ENCODE measurements at places on chromosomes 12 and 14.
A peak's percentile ranks its signal among the peaks of the same experiment; 100 is the strongest.

DNA sequence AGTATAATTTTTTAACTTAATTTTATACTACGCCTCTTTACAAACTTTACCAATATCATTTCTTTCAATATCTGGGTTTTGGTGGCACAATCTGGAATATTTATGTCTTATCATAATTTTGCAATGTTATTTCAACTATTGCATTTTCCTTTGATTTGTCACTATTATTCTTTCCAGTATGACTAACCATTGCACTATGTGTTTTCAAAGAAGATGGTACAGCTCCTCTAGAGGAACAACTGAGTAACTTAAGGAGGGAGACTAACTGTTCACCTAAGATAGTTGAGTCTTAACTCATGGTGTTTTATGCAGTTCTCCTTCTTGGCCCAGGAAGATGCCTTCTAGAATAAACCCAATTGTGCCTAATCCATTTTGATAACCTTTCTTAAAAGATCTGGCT lies 60.5 kb upstream of the KIF21A start:
- no peak for DNase-seq

DNA sequence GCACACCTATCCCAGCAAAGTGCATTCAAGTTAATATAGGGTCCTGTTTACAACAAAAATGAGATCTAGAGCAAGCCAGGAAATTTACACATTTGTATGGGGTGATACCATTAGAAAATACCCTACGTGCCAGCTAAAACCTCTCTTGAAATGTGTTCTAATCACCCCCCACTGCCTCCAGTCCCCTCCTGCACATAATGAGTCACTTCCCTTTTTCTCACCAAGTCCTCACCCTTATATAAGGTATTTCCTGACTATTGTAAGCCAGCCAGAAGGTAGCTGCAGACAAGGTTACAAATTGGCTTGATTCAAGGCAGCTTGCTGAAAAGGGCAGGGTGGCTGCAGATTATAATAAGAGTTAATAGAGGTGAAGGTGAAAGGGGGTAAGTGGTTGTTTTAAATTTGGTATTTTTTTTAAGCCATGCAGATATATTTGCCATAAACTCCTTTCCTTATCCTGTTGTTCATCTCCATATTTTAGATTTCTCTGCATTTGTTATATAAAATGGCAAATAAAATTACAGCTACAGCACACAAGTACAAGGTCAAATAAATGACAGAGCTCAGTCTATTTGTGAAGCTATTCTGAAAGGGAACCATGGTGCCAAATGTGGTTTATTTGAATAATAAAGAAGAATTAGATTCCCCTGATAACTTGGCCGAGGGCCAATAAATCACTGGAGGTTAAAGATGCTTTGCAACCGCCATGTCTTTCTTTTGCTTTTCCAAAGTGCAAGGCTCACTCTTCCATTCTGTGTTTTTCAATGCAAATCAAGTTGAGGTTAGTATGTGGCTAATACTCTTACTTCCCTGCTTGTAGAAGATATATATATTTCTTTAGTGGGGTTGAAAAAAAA lies 385.9 kb downstream of the EGLN3 start:
- DNase-seq = peak; percentile 34

DNA sequence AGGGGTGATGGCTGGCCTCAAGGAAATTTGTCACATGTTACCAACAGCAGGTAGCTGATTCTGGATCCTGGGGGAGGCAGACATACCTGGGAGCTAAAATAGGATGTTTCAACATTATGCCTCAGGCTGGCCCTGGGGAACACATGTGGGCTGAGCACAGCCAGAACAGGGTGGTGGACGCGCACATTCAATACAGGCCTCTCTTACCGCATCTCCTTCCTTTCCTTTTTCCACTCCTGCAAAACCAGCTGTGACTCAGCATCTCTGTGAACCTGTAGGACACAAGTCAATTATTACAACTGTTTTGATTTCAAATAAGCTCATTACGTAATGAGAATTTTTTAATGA lies 61.0 kb downstream of the NT5DC3 start:
- no peak for DNase-seq

GRCh38 chr14:50027816-50028215 lies 88.6 kb downstream of the VCPKMT start:
- no peak for DNase-seq

- DNase-seq = no peak
These were observed 250.6 kb downstream of the AEBP2 start for GRCh38 chr12:19689801-19690472.

GRCh38 chr12:69284131-69284530 lies 44.8 kb downstream of the CPSF6 start:
- peak; percentile 29 for DNase-seq

DNA sequence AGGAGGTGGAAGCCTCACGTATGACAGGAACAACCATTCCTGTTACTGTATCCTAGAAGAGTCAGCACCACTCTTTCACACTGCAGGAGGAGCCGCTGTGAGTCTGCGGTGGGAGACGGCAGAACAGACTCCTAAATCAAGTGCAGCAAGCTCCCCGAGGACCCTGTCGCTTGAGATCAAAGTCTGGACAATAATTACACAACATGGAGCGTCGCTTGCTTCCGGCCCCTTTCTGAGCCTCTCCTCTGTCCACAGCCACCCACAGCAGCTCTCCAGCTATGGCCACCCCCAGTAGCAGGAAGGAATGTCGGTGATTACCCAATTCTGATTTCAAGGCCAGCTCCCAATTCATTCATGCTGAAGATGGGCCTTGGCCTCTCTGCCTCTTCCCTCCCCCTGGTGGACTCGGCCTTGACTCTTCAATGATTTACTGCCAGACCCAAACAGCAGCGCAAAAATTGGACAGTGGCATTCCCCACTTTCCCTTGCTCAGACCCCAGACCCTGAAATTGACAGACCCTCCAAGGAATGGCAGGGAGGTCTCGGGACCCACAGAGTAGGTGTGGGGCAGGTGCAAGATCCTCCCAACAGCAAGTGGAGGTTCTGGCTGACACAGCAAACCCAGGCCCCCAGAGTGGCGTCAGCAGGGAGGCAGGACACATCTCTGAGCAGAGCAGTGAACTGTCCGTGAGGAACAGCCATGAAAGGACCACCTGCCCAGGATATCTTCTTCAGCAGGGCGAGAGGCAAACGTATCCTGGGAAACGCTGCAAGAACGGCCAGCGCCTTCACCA lies 272.7 kb upstream of the DIO3 start:
- no peak for DNase-seq

- no peak for DNase-seq
These were observed 814.5 kb downstream of the RPS29 start for GRCh38 chr14:48771717-48772116.

GRCh38 chr12:125128439-125129178 lies 63.4 kb downstream of the AACS start:
- DNase-seq = no peak

GRCh38 chr12:77058740-77059139 lies 6.6 kb downstream of the E2F7 start:
- DNase-seq = no peak

- DNase-seq = no peak
These were observed 137.4 kb upstream of the RPL10L start for GRCh38 chr14:46788994-46789393.

DNA sequence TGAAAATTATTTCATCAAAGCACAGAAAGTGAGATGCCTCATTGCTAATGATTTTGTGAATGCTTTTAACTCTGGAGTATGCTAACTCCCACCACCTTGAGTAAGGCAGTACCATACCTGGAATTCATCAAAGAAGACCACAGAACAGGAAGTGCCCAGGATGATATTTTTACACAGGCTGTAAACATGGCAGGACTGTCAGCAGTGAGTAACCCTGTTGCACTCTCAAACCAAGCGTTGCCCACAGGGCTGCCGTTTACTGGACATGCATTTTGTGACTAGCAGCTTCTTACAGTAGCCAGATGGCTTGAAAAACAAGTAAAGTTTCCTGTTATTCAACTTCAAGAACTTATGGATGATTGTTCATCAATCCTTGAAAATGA lies 42.4 kb downstream of the RALGAPA1 start:
- DNase-seq = peak; percentile 38

GRCh38 chr12:121224591-121224990 lies 14.7 kb downstream of the P2RX4 start:
- DNase-seq = peak; percentile 76

- no peak for DNase-seq
These were observed 8.9 kb downstream of the TGFB3 start for GRCh38 chr14:75972801-75973421.

- DNase-seq = no peak
These were observed 3.2 kb upstream of the HDAC7 start for GRCh38 chr12:47822863-47823262.

GRCh38 chr14:20848316-20848954 lies 42.8 kb upstream of the RNASE3 start:
- no peak for DNase-seq

DNA sequence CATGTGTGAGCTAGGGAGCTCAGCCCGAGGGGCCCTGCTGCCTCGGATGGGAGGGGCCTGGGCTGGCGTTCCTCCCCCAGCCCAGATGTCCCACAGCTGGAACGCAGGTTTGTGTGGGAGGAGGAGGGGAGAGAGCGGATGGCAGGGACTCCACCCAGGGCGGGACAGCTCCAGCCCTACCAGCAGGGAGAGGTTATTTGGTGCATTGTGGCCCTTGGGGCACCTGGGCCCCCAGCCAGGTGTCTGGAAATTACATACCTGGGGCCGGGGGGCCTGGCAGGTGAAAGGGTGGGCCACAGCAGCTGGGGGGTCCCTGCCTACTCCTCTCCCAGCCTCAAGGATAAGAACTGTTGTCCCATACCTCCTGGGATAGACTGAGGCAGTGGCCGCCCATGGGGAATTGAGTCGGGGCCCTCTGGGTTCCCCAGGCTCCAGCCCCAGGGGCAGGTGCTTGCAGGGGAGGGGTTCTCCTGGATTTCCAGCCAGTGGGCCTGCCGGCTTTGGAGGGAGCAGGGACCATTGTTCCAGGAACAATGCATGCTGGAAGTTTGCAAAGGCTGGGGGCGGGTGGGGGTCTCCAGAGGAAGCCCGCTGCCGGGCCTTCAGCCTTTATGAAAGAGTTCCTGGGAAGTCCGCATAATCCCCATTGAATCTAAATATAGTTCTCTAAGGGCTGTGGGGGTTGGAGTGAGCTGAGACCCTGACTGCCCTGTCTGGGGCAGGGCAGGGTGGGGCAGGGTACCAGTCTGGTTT lies 1.2 kb downstream of the KIF26A start:
- DNase-seq = no peak

DNA sequence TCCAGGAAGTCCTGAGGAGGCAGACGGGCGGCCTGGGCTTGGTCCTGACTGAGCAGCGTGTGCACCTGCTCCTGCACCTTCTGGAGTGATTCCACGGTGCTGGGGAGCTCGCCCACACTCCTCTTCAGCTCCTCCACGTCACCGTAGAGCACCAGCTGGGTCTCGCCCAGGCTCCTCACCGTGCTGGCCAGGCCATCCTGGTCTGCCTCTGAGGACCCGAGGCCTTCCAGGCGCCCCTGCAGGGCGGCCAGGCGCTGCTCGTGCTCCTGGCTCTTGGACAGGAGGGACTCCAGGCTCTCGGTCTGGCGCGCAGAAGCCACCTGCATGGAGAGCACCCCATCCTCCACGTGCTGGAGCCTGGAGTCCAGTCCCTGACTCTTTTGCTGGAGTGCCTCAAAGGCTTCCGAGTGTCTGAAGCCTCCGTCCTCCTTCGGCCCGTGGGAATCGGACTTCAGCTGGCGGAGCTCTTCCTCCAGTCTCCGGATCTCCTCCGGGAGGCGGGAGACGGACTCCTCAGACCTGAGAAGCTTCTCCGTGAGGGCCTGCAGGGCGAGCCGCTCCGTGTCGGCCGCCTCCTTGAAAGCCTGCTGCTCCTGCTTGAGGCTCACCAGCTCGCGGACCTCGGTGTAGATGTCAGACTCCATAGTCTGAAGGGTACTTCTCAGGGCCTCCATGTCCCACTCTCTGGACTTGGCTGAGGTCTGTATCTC lies 8.4 kb downstream of the CKAP4 start:
- no peak for DNase-seq

GRCh38 chr14:71380271-71380670 lies 473.0 kb downstream of the PCNX1 start:
- DNase-seq = no peak

GRCh38 chr14:105091517-105092170 lies 26.4 kb upstream of the GPR132 start:
- no peak for DNase-seq

GRCh38 chr12:20624718-20625117 lies 70.4 kb upstream of the SLCO1C1 start:
- DNase-seq = no peak
